PC-9 (cell line): ENCODE measurements at places on chromosomes 11 and 22.

GRCh38 chr11:34415538-34415937 lies 23.2 kb upstream of the CAT start:
- DNase-seq = no peak

- DNase-seq = no peak
Measured at GRCh38 chr11:16185042-16185441, 171.3 kb downstream of the SOX6 start.

- DNase-seq = no peak
Measured at GRCh38 chr11:11441091-11441490, 88.0 kb upstream of the CSNK2A3 start.

- DNase-seq = no peak
Measured at GRCh38 chr11:73321604-73322381, 13.7 kb downstream of the ARHGEF17 start.

DNA sequence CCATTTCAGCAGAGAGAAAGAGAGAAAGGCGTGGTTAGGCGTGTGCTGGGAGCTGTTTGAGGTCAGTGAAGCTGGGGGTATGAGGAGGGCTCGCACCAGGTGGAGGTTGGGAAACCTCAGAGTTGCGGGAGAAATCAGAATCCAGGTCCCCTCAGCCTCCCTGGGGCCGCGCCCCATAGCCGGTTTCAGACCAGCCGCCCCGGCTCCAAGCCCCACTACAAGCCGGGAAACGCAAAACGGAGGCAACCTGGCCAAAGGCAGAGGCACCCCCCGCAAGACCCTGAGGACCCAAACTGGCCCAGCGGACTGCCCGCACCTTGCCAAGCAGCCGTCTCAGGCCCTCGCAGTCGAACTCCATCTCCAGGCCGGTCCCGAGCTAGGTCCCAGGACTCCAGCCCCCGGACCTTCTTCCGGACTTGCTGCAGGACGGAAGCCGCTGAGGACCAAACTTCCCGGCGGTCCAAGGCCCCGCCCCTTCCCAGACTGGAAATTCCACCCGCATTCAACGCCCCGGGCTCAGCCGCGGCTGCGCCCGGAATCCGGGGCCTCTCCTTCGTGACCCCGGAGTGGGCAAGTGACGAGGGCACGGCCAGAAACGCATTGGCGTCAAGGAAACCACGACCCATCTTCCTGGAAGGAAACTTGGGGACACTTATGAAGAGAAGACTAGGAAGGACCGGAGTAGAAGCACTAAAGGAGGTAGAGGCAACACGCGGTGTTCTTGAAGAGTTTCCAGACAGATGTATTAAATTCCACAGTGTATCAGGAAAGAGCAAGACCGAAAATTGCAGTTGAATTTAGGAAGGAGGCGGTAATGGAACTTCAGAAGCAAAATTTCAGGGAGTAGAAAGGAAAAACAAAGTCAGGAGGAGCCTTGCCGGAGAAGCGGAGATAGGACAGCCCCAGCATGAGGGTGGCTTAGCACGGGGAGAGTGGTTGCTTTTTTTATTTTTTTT lies at the start of gene UEVLD:
UEVLD (minus strand) TSS at position 438 of the 956 bp plus-strand sequence; CDS start at position 358, 80 bp downstream.
- peak; percentile 82 for DNase-seq

DNA sequence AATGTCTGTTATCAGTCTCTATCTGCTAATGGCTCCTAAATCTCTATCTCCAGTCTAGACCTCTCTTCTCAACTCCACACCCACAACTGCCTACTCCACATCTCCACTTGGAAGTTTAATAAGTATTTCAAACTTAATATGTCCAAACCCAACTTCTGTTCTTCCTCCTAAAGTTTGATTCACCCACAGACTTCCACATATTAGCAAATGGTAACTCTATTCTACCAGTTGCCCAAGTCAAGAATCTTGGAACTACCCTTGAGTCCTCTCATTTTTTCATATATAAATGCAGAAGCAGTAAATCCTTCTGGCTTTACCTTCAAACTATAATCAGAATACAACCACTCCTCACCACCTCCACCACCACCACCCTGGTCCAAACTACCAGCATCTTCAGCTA lies 6.7 kb upstream of the JAML start:
- no peak for DNase-seq

DNA sequence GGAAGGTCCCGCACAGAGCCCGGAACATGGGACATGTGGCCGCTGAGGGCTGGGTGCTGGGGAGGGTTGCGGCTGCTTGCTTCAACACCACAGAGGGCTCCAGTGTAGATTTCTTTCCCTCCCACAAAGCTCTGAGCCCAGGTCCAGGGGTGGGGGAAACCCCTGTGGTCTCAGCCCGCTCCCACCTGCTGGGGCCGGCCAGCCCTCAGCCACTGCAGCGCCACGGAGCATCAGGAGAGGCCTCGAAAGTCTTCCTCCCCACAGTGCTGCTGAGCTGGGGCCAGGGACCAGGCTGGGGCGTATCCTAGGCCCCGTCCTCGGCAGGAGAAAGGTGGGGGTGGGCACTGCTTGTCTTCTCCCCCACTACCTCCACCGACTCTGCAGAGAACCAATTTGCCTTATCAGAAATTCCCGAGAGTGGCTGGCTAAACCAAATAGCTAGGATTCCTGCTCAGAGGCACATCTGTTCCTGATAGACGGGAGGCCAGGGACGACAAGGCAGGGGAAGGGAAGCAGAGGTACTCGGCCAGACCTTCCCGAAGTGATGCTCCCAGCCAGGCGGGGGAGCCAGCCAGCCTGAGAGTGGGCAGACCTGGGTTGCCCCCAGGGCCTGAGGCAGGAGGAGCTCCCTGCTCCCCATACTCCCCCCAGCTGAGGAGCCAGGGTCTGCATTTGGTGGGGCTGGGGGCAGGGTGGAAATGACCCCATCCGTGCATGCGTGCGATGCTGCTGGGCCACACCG lies 18.7 kb downstream of the IGF2 start:
- no peak for DNase-seq

- DNase-seq = no peak
Measured at GRCh38 chr11:119758291-119758690, 29.3 kb upstream of the NECTIN1 start.

GRCh38 chr22:35310556-35311550 lies 11.2 kb downstream of the TOM1 start:
- peak; percentile 69 for DNase-seq

GRCh38 chr11:12629601-12630313 lies 44.5 kb upstream of the TEAD1 start:
- DNase-seq = no peak

DNA sequence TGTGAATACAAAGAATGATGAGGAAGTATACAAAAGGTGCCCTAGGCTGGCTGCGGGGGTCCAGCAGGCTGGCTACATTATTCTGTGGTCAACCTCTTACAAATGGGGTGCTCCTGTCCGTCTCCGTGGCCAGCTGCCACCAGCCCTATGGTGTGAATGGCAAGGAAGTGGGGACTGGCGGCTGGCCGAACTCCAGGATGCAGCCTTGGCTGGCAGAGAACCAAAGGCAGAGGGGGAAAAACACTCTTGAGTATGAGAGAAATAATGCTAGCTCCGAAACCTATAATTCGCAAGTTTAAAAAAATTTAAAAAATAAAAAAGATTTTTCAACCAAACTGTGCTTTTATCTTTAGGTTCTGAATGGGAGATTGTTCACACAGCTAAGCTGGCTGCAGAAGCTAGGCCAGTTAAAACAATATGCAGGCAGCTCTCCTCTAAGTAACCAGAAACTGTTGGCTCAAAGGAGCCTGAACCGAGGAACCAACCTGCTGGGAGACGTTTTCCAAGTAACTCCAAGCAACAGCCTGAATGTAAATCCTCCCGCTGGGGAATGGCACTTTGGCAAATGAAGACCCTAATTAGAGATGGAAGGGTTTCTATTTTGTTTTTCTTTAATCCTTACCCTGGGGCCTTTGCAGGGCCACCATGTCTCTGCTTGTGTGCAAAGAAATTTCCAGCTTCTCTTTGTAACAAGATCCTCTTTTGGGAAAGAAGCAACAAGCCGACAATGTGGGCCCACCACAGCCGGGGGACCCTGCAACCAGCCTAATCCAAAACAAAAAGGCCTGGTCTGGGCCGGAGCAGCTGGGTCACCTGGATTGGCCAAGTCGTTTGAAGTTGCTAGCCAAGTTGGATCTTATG lies 50.2 kb downstream of the C22orf31 start:
- no peak for DNase-seq

GRCh38 chr22:29710922-29711593 lies 8.7 kb upstream of the CABP7 start:
- peak; percentile 80 for DNase-seq

DNA sequence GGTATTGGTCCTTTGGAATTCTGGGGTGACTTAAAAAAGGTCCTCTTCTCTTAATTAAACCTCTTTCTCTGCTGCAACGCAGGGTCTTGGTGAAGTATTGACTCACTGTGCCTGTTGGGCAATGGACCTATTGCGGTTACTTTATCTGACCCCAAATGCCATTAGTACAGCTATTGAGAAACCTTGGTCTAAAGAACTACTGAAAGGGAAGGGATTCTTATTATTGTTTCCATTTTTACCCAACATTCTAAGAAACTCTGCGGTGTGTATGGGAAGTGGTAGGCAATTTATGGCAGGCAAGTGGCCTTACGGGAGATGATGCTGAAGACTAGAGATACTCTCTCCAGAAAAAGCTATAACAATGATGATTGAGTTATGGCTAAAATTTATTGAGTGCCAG lies 12.5 kb downstream of the SLC6A5 start:
- DNase-seq = no peak

- DNase-seq = no peak
Measured at GRCh38 chr22:49332691-49333090, 495.0 kb downstream of the BRD1 start.

GRCh38 chr11:26193694-26194365 lies 138.1 kb upstream of the ANO3 start:
- no peak for DNase-seq

DNA sequence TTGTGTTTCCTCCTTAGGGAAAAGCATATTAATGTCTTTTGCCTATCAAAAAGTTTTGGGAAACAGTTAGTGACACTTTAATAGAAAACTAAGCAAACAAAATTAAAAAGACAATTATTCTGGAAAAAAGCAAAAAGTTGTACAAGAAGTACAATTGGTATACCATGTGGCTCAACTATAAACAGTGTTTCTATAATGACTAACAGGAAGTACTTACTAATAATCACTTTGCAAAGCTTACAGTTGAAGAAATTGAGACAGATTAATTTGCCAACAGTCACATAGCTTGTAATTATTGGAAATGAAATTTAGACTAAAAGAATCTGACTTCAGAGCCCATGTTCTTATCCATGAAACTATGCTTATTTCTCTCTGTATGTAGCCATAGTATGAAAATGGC lies 24.7 kb downstream of the PPME1 start:
- no peak for DNase-seq

- DNase-seq = no peak
Measured at GRCh38 chr11:92453055-92453454, 228.4 kb downstream of the FAT3 start.

GRCh38 chr11:38256436-38256835 lies 1658.4 kb upstream of the RAG2 start:
- no peak for DNase-seq

DNA sequence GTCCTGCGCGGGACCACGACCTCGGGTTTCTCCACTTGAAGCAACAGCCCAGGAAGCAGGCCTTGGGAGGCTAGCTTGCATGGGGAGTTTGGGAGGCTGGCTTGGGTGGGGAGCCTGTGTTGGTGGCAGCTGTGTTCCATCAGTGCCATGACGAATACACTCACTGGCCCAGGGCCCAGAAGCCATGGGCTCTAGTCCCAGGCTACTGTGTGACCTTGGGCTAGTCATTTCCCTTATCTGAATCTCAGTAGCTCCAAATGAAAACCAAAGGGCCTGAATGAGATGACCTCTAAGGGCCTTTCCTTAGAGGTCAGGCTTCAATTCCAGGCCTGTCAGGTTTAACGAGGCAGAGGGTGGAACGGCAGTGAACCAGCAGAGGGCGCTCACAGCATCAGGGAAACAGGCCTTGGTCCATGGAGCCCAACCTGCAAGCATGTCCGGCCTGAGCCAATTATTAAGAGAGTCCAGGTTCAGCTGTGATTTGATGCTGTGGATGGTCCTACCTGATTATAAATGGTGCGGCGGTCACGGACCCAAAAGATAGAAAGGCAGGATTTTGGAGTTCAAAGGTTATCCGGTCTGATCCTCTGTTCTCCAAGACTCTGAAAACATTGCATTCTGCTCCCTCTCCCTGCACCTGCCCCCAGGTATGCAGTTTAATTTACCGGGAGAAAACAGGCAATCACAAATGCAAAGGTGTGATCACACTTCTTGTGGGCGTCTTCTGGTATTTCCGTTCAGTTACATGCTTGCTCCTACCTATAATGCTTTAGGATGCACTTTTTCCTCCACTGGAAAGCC lies 15.9 kb downstream of the PTPN5 start:
- DNase-seq = peak; percentile 52

DNA sequence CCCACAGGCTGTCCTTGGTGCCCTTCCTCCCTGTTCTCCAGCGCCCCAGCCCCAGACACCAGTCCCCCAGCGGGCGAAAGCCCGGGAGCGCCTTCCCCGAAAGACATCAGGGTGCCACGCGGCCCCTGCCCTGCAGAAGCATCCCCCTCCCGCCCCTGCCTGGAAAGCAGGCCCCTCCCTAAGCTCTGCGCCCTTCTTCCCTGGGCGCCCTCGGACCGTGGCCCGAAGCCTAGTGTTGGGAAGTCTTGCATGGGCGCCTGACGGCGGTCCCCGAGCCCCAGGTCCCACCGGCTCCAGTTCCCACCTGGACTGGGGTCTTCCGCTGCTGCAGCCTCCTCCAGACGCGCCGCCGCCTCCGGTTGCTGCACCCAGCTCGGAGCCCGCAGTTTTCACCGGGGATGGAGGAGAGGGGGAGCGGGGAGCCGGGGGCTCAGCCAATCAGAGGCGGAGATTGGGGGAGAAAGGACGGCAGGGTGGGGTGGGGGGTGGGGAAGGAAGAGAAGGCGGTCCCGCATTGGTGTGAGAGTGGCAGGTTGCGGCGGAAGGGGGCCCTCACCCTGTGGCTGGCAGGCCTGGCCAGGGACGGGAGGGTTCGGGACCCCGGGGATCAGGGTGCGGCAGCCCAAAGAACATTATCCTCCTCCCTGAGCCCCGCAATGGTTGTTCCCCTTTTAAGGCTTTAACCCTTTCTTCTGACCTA lies at the start of gene THY1:
THY1 (minus strand) TSS at position 364 of the 700 bp plus-strand sequence. CDS start 2,267 bp downstream, outside the sequence.
- no peak for DNase-seq

GRCh38 chr22:38404419-38404818 lies 50.6 kb downstream of the KCNJ4 start:
- DNase-seq = no peak

GRCh38 chr11:125429174-125429707 lies 66.8 kb downstream of the FEZ1 start:
- DNase-seq = peak; percentile 49

DNA sequence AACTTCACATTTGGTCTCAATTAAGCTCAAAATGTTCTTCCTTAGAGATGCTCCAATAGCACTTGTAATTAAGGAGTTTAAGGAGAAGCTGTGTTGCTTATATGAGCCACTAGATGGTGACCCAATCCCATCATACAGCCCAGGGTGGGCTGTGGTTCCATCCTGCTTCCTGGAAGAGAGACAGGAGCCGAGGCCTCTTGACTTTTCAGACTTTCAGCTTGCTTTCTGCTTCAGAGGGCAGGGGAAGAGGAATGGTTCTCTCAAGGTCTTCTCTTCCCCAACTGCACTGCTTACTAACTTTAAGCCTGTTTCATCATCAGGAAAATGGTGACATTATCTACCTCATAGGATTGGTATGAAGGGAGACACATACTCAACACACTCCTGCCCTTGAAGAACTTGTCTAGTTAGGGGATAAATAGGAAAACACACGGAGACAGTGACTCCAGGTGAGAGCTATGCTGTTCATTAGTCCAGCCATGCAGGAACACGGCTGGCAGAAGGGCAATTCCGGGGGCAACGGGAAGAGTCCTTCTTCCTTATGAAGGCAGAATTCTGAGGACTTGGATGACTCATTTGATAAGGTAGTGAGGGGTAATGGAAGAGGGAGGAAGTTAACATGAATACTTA lies 20.1 kb downstream of the TMEM218 start:
- peak; percentile 95 for DNase-seq
